Fibroblast of skin of left quadriceps (primary cell): ENCODE measurements at places on chromosomes 7 and 10.

- no peak for DNase-seq
Measured at GRCh38 chr10:132904814-132905649, 37.3 kb downstream of the CFAP46 start.

GRCh38 chr7:15057272-15057671 lies 154.7 kb upstream of the DGKB start:
- no peak for DNase-seq

GRCh38 chr7:39404907-39405306 lies 161.3 kb upstream of the YAE1 start:
- no peak for DNase-seq

GRCh38 chr7:1457059-1457948 lies 2.0 kb downstream of the MICALL2 start:
- DNase-seq: no peak

GRCh38 chr7:129865093-129865924 lies 87.5 kb downstream of the UBE2H start:
- no peak for DNase-seq

DNA sequence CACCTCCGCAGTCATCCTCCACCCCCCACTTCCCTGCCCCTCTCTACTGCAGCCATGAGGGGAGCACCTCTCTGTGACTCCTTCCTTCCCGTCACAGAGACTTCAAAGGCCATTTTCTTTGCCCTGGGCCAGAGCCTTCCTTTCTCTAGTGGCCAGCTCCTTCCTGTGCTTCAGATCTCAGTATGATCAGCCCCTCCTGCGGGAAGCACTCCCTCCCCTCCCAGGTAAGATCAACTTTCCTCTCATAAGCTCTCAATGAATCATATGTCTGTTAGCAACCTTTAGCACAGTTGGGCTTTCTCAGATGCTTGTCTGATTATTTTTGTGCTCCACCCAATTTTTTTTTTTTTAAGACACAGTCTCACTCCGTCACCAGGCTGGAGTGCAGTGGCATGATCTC lies 241.0 kb upstream of the PRSS1 start:
- DNase-seq: no peak

DNA sequence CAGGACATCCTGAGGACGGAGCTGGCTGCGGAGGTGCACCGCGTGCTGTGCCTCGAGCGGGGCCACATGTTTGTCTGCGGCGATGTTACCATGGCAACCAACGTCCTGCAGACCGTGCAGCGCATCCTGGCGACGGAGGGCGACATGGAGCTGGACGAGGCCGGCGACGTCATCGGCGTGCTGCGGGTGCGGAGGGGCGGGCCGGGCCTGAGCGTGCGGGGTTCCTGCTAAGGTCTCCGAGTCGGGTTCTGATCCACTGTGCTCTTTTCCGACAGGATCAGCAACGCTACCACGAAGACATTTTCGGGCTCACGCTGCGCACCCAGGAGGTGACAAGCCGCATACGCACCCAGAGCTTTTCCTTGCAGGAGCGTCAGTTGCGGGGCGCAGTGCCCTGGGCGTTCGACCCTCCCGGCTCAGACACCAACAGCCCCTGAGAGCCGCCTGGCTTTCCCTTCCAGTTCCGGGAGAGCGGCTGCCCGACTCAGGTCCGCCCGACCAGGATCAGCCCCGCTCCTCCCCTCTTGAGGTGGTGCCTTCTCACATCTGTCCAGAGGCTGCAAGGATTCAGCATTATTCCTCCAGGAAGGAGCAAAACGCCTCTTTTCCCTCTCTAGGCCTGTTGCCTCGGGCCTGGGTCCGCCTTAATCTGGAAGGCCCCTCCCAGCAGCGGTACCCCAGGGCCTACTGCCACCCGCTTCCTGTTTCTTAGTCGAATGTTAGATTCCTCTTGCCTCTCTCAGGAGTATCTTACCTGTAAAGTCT lies 10.4 kb downstream of the ATG9B start:
- peak; percentile 41 for DNase-seq

DNA sequence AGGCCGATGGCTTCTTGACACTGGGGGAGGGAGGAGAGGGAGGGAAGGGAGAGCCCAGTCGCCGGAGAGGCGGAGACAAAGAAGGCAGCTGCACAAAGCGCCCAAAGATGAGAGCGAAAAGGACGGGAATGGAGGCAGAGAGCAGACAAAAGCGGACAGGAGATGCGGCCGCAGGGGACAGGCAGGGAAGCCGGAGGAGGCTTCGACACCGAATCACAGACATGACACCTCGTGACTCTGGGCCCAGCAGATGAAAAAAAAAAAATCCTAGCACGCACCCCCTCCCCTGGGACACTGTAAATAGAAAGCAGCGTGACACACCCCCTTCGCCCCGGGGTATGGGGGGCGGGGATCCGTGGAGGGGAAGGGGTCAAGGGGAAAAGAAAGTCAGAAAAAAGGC lies 976 bp downstream of the NAT16 start:
- DNase-seq: no peak

DNA sequence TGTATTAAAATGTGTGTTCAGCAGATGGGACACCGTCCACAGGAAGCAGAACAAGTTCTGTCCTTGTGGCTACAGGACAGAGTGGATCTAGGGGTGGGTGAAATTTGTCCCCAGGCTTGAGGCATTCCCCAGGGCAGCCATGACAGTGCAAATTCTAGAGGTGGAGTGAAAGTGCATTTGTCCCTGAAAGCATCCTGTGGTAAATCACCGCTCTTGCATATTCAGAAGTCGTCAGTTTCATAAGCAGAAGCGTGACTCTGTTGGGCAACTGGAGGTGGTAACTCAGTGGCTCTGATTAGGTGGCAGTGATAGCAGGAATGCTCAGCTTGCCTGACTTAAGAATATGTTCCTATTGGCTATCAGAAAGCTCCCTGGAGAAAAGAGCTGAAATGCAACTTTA lies 96.6 kb downstream of the SNX10 start:
- no peak for DNase-seq

DNA sequence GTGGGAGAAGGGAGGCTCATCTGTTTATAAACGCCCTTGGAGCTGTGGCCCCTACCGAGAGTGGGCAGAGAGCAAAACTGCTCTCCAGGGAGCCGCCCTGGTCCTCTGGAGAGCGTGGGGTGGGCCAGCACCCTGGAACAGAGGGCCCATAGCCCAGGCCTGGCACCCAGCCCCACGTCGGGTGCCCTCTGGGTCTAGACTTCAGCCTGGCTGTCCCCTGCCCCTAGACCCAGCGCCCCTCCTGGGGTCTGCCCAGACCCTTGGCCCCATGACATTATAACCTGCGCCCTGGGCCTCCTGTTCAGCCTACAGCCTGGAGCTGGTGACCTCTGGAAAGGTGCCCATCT lies 24.7 kb downstream of the GET4 start:
- DNase-seq: no peak

DNA sequence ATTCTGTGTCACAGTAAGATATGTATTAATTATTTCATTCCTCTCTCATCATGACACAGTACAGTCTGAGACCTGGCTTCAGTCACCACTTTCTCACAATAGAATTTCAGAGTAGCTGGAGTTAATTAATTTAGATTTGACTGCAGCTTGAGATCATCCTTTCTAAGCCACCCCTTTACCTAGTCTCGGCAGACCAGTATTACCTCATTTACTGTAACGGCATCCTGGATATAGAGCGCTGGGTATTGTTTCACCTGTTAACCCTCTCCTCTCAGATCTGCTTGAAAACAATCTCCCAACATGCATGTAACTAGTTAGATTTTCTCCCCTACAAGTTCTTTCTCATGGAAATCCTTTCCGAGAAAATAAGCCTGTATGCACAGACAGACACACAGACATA lies 1057.5 kb downstream of the GATA3 start:
- no peak for DNase-seq

DNA sequence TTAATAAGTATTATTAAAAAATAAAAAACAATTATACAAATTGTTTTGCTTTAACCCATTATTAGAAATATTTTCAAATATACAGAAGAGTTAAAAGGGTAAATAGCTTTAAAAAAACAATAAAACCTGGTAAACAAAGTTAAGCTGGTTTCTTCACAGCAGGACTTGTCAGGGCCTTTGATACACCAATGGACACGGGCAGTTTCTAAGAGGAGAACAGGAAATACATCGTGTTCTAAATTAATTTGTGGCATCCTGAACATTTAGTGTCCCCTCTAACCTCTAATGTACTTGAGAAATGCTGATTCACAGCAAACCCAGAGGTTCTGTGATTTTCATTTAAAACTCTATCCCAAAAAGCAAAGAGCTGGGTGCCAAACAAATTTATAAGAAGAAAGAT lies 80.8 kb downstream of the RAB11FIP2 start:
- DNase-seq: no peak

- no peak for DNase-seq
Measured at GRCh38 chr7:70480927-70481569, 650.9 kb upstream of the GALNT17 start.

GRCh38 chr10:121613456-121613855 lies 15.2 kb upstream of the FGFR2 start:
- no peak for DNase-seq

DNA sequence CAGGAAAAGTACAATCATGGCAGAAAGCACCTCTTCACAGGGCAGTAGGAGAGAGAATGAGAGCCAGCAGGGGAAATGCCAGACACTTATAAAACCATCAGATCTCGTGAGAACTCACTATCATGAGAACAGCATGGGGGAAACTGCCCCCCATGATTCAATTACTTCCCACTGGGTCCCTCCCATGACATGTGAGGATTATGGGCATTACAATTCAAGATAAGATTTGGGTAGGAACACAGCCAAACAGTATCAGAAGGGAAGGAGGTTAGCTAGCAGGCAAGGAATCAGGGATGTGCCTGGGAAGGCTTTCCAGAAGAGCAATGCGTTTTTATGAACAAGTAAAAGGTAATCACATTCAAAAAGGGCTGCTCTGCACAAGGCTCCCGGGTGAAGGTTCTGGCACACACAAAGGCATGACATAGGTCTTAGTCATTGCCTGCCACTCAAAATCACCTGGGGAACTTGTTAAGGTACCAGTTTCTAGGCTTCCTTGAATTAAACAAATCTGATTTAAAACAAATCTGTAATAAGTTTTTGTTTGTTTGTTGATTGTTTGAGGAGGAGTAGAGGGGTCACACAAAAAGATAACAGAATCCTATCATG lies 40.9 kb downstream of the BMPER start:
- no peak for DNase-seq

- no peak for DNase-seq
Measured at GRCh38 chr10:972763-973162, 15.5 kb upstream of the GTPBP4 start.

- no peak for DNase-seq
Measured at GRCh38 chr10:111360260-111360925, 283.6 kb downstream of the ADRA2A start.

DNA sequence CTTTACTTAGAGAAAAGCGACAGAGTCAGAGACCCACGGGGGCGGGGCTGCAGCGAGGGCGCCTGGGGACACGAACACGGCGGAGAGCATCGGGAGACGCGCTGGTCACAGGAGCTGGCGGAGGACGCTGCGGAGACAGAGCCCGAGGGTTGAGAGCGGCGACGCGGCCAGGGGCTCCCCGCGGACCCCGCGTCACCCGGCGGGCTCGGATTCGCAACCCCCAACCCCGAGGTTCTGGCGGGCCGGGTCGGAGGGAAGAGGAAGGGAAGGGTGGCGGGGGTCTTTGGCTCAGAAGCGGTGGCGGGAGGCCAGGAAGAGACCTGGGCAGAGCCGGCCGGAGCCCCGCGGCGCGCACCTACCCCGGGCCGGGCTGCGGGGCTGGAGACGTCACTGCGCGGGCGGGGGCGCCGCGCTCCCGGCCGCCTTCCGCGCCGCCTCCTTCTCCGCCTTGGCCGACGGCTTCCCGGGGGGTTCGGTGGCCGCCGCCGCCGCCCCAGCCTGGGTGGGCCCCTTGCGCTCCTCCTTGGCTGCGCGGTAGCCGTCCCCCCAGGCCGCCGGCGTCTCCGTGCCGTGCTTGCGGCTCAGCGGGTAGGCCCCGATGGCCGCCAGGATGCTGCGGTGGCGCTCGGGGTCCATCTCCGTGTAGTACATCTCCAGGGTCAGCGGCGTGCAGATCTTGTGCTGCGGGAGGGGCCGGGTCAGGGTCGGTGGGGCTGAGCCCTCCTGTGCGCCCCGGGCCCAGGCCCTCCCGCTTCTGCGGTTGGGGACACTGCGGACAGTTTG lies 11.1 kb downstream of the CALY start:
- no peak for DNase-seq

DNA sequence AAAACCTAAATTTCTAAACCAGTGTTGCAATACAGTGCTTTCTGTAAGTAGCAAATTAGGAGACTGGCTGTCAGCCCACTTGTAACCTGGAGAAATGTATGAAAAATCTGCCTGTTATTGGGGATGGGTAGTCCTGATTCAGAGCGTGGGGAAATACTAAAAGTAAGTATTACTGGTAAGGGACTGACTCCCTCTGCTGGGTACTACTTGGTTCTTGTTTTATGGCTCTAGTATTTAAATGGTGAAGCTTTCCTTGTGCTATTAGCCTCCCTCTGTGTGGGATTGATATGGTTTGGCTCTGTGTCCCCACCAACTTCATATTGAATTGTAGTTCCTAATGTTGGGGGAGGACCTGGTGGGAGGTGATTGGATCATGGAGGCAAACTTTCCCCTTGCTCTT lies 886.1 kb downstream of the SORCS1 start:
- peak; percentile 15 for DNase-seq

GRCh38 chr7:108448584-108449505 lies 7.4 kb downstream of the NRCAM start:
- DNase-seq: no peak

DNA sequence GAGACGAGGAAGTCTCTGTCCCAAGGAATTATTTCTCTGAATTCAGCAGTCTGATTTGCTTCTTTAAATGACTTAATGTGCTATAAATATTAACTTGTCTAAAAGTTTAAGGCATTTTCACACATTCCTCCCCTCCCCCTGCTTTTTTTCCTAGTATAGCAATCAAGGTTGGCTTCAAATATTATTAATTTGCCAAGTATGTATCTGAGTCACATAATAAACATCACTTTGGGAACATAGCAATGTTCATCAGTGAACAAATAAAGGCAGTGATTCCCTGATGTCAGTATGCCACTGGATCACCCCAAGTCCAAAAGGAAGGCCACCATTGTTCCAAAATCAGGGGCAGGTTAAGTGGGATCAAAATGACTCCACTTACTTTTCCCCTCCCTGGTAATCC lies 40.5 kb downstream of the PDE6C start:
- DNase-seq: no peak

DNA sequence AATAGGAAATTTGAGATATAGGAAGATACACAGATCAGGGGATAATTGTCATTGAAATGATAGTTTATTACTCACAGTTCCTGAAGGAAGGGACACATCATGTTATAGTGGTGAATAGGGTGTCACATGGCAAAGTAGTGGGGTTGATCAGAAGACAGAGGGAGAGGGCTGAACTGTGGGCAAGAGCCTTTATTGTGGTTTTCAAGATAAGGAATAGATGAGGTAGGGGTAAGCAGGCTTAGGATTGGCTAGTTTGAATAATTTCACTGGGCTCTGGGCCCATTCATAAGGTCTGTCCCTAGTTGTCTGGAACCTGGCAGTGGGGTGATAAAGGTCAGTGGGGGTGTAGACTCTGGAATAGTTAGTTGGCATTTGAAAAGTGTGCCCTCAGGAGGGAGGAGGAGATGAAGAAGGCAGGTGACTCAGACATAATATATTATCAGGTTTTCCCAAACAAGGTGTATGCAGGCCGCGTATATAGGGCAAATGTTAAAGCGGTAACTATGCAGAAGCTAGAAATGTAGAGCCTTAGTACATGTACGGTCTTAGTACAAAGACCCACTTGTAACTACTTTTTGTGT lies 18.5 kb downstream of the FGL2 start:
- no peak for DNase-seq

GRCh38 chr7:16634271-16634738 lies 11.2 kb downstream of the ANKMY2 start:
- DNase-seq: no peak

GRCh38 chr7:11896663-11897062 lies 64.7 kb upstream of the THSD7A start:
- DNase-seq: peak; percentile 1
